ENCODE measurements at places on chromosomes 7 and 10.

- no peak for DNase-seq
Observed at GRCh38 chr7:81926-82756, 110.2 kb upstream of the FAM20C start.

DNA sequence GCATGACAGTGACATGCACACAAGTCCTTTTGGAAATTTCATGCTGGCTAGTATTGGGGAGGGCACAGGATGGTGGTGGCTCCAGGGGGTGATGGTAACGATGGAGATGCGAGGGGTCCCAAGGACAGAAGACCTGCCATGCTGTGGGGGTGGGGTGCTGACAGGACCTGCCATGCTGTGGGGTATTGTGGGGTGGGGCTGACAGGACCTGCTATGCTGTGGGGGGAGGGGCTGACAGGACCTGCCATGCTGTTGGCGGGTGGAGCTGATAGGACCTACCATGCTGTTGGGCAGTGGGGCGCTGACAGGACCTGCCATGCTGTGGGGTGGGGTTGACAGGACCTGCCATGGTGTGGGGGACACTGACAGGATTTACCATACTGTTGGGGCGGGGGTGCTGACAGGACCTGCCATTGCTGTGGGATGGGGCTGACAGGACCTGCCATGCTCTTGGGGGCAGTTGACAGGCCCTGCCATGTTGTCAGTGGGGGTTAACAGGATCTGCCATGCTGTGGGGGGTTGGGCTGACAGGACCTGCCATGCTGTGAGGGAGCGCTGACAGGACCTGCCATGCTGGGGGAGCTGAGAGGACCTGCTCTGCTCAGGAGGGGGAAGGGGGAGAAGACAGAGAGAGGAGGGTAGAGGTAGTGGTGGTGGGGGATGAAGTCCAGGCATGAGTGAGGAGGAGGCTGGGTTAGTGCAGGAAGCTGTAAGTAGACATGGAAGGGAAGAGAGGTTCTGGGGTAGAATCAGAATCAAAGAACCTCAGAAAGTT lies 36.2 kb upstream of the RET start:
- DNase-seq = no peak

DNA sequence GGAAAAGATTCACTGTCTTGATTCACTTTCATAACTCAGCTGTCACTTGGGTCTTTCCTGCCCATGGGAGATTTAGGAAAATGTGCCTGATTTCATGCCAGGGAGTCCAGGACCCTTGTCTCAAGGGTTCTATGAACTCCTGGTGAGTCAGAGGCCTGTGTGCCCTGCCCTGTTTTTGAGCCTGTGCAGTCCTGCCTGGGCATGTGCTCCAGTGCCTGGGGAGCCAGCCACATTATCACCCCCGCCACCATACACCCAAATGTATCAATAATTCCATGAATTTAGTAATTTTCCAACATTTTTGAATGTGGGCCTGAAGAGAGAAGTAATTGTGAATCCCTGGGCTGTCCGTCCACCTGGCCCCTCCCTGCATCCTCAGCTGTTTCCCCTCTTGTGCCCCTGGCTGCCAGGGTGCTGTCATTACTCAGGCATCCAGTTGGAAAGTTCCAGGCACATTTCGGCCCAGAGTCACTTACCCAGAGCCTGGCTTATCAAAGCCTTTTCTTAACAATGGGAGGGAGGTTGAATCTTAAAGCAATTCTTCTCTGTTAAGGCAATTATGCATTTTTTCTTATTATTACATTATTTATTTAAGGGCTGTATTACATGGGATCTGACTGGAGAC lies 287.8 kb upstream of the CDC14C start:
- no peak for DNase-seq

DNA sequence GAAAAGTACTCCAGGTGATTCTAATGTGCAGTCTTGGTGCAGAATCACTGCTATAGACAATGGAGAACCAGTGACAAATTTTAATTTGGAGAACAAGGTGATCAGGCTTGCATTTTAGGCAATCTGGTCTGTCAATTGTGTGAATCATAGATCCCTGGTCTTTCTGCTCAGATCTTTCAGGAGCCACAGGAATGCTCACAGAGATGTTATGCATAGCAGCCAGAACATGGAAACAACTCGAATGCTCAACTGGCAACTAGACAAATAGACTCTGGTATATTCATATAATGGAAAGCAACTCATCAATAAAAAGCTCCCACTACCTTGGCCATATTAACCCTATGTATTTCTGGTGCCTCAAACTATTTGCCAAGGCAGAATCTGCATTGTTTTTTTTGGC lies 209.1 kb downstream of the PHF14 start:
- no peak for DNase-seq

- DNase-seq = no peak
Observed at GRCh38 chr7:158443014-158443687, 144.5 kb downstream of the PTPRN2 start.

DNA sequence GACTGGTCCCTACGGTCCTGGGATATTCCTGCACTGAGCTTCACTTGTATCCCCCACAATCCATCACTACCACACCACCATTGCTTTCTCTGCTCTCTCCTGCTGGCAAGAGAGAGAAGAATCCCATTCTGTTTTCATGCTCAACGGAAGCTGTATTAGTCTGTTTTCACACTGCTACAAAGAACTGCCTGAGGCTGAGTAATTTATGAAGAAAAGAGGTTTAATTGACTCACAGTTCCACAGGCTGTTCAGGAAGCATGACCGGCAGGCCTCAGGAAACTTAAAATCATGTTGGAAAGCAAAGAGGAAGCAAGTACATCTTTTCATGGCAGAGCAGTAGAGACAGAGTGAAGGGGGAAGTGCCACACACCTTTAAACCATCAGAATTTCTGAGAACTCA lies 260.4 kb upstream of the LYZL1 start:
- no peak for DNase-seq

GRCh38 chr10:133460208-133460769 lies 6.5 kb downstream of the SCART1 start:
- no peak for DNase-seq

GRCh38 chr7:139946533-139946932 lies 116.2 kb downstream of the PARP12 start:
- no peak for DNase-seq

GRCh38 chr10:78543749-78544362 lies 510.2 kb downstream of the RPS24 start:
- no peak for DNase-seq

GRCh38 chr10:89360157-89360556 lies 17.7 kb upstream of the IFIT1B start:
- DNase-seq = no peak

GRCh38 chr7:84195295-84196060 lies 889 bp upstream of the SEMA3A start:
- no peak for DNase-seq

- DNase-seq = no peak
Observed at GRCh38 chr7:55030314-55030713, 11.5 kb downstream of the EGFR start.

GRCh38 chr7:98531717-98532116 lies 85.4 kb upstream of the NPTX2 start:
- no peak for DNase-seq

- DNase-seq = no peak
Observed at GRCh38 chr7:22601003-22601402, 101.0 kb upstream of the STEAP1B start.

DNA sequence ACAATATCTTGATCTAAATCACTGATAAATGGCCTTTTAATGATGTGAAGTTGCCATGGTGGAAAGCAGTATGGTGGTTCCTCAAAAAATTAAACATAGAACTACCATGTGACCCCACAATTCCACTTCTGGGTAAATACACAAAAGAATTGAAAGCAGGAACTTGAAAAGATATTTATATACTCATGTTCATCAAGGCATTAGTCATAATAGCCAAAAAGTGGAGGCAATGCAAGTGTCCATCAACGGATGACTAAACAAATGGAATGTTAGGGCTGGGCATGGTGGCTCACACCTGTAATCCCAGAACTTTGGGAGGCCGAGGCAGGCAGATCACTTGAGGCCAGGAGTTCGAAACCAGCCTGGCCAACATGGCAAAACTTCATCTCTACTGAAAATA lies 2.0 kb upstream of the DNAJC12 start:
- no peak for DNase-seq

DNA sequence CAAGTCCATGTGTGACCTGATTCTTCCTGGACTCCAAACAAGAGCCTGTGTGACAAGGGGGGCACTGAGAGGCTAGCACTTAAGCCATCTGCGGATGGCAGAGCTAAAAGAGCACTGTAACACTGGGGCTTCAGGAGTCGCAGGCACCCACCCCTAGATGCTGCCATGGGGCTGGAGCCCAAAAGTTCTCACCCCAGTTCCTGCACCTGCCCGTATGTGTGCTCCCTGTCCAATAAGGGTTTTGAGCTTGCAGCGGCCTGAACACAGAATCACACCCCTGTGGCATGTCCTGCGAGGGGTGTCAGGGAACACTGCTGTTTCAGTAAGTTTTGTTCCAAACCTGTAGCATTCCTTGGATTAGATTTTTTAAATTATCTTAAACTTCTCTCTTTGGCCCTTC lies 53.2 kb upstream of the GPR37 start:
- no peak for DNase-seq

DNA sequence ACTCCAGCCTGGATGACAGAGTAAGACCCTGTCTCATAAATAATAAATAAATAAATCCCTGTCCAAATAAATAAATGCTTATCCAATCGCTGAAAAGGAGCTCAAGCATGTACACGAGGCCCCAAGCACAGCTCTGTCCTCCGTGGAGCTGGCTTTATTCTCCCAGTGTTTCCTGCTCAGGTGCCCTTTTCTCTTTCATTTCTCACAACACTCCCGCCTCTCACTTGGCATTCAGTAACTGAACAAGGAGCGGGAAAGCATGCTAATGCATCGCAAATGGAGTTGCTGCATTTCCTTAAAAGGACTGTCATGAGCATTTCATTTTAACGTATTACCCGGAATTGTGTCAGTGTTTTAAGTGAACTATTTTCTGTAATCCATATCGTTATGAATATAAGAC lies 210.9 kb upstream of the C7orf33 start:
- DNase-seq = no peak

GRCh38 chr10:21978191-21978862 lies 25.2 kb downstream of the DNAJC1 start:
- no peak for DNase-seq

- DNase-seq = no peak
Observed at GRCh38 chr10:36462194-36462593, 663.2 kb upstream of the ANKRD30A start.

DNA sequence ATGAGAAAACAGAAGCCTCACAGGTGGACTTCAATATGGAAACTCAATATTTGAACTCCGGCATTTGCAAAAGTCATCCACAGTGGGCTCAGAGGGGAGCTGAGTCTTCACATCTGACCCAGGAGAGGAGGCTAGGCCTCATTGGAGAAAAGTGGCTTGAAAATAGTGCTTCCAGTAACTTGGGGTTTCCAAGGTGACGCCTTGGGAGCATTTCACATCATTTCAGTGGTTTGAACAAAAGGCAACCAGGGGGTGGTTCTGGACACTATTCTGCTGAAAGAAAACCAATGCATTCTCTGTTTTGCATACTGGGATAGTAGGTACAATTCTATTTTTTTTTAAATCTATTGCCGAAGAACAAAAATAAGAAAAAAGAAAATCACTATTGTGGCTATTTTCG lies 599.2 kb upstream of the POM121L12 start:
- no peak for DNase-seq

DNA sequence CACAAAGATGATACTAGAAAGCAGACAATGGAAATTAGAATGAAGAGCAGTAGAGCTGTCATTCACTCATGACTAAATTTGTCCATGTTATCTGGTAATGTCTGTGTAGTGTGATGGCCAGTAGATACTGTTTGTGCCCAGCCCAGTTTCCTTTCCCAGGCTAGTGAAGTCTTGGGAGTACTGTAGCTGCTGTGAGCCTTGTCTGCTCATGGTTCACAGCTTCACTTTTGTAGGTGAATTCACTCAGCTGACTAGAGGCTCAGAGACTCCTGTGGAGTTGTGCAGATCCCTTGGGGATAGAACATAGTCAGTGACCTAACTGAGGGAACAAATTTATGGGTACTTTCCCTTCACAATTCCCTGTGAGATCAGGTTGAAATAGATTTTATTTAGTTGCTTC lies 572.5 kb downstream of the ARL4A start:
- DNase-seq = no peak

GRCh38 chr10:43115881-43116595 lies 22.2 kb upstream of the CSGALNACT2 start:
- no peak for DNase-seq

DNA sequence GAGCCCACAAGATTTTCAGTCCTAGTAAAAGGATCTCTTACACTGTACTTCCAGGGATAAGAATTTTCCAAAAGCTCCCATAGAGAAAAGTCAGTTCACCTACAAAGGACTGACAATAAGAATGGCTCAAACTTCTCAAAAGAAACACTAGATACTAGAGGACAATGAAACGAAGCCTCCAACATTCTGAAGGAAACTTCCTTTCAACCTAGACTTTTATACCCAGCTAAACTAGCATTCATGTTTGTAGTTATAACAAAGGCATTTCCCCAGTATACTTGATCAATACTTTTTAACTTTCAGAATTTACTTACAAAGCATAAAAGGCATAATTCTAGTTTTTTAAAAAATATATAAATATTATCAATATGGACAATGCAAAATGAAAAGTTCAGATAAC lies 41.0 kb upstream of the DNAAF5 start:
- DNase-seq = no peak

- no peak for DNase-seq
Observed at GRCh38 chr10:110918643-110919348, at the start of gene BBIP1. TSS of gene BBIP1 (minus strand) at chr10:110919180. CDS start at chr10:110918157, 1,023 bp downstream.

DNA sequence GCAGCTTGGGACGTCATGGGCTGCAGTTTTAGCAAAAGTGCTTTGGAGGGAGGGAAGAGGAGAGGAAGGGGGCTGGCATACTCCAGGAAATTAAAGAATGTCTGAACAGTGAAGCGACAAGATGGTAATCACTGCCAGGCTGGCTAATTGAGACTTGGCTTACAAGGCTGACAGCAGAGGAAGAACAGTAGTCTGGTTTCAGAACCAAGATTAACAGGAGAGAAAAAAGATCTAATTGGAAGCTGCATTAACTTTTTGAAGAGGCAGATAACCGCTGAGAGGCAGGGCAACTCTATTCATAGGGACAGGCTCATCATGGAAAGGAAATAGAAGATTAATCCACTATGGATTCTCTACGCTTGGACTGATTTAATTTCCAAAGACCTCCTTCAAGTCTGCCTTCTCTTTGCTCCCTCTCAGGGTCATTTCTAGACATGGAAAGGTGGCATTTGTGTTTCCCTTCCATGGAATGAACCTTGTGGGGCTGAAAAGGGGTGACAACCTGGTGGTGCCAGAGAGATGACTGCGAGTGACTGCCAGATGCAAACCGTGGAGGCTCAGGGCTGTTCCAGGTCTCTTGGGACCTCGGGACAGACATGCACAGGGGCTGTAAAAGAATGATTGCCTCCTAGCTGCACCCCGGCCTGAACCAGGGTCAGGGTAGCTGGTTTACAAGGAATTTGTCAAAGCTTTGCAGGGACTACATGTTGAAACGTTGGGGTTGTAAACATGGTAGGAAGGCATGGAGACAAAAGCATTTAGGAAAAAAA lies 210.2 kb upstream of the NPY start:
- DNase-seq = no peak

- no peak for DNase-seq
Observed at GRCh38 chr10:125157505-125157904, 2.9 kb downstream of the CTBP2 start.

GRCh38 chr10:15255961-15256360 lies 87.5 kb upstream of the NMT2 start:
- no peak for DNase-seq

- no peak for DNase-seq
Observed at GRCh38 chr7:25242678-25243077, 14.4 kb upstream of the NPVF start.

- DNase-seq = no peak
Observed at GRCh38 chr10:95467162-95467599, 94.0 kb downstream of the SORBS1 start.

All from activated T-cell treated with anti-CD3 and anti-CD28 coated beads, Interleukin-2, amount 50 U/mL, for 72 hours (primary cell).